ENCODE measurements at places on chromosomes 1 and 21.

GRCh38 chr1:237303929-237304328, 261.9 kb downstream of the RYR2 start:
- no peak for DNase-seq

- no peak for DNase-seq
These were observed 1.5 kb downstream of the RGS18 start for GRCh38 chr1:192159781-192160180.

DNA sequence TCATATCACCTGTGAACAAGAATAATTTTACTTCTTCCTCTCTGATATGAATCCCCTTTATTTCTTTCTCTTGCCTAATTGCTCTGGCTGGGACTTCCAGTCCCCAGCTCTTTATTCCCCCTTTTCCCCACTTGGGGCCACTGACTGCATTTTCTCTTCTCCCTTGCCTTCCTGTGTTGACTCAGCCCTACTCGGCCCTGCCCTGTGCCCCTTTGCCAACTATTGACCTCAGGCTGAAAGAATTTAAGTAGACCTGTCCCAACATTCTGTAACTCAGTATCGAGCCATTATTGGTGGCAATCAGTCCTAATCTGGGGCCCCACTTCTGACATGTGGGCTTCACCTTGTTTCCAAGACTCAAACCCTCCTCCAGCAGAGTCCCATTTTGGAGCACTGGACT, 60.6 kb upstream of the STUM start:
- no peak for DNase-seq

- peak; percentile 14 for DNase-seq
These were observed 15.9 kb downstream of the HENMT1 start for GRCh38 chr1:108644984-108645383.

GRCh38 chr1:246753670-246754535, 29.7 kb downstream of the SCCPDH start:
- DNase-seq = peak; percentile 11
